ENCODE measurements at places on chromosomes 1 and 21.

GRCh38 chr1:220804202-220804586, 17.5 kb downstream of the MTARC1 start:
- DNase-seq, result no peak

DNA sequence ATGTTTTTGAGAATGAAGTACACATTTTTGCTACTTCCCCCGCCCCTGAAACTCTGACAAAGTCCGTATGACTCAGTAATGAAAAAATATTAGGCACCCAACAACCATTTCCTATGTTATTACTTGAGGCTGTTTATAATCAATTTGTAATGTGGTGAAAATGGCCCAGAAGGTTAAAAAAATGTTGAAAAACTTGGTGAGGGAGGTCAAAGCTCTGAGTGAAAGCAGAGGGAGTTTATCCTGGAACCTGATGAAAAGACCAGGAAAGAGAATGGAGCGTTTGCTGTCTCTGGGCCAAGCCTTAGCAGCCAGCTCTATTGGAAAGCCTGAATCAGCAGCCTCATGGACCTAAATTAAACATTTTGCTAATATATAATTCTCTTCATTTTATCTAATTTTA, 367.7 kb upstream of the NEGR1 start:
- no peak for DNase-seq

- DNase-seq, result no peak
These were observed 411.8 kb upstream of the ESRRG start for GRCh38 chr1:217134857-217135568.

- no peak for DNase-seq
These were observed 48.9 kb downstream of the SLC35D1 start for GRCh38 chr1:67005068-67005467.

DNA sequence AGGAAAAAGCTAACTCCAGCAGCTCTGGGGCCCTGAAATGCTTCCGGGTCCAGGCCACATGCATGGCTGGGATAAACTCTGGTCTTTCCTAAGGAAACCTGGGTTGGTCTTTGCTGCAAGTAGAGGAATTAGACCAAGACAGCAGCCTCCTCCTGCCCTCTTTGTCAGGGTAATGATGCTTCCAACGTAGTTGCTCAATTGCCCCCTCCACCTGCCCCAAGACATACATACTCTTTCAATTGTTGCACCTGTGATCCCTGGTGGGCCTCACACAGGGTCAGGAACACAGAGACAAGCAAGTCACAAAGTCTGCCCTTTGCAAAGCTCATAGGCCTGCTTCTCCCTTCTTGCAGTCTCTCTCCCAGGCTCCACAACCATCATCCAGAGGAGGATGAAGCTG, 41.9 kb upstream of the GRIK3 start:
- no peak for DNase-seq

DNA sequence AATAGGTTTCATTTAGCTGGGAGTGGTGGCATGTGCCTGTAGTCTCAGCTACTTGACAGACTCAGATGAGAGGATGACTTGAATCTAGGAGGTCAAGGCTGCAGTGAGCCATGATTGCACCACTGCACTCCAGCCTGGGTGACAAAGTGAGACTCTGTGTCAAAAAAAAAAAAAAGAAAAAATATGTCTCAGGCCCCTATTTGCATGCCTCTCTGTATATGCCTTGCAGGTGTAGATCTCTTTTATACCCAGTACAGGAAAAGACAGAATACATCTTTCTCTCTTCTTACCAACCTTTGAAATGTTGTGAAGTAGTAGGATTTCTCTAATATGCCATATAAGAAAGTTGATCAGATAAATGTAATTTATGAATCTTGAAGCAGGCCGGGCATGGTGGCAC, 6.4 kb downstream of the CNR2 start:
- no peak for DNase-seq

All from CD4-positive, alpha-beta T cell (primary cell).